EH (cell line): ENCODE measurements at places on chromosomes 1 and 21.
A peak's percentile ranks its signal among the peaks of the same experiment; 100 is the strongest.

GRCh38 chr1:222234351-222234750 lies 313.6 kb downstream of the HHIPL2 start:
- DNase-seq, result no peak

- no peak for DNase-seq
Measured at GRCh38 chr1:993379-993995, 6.4 kb downstream of the HES4 start.

DNA sequence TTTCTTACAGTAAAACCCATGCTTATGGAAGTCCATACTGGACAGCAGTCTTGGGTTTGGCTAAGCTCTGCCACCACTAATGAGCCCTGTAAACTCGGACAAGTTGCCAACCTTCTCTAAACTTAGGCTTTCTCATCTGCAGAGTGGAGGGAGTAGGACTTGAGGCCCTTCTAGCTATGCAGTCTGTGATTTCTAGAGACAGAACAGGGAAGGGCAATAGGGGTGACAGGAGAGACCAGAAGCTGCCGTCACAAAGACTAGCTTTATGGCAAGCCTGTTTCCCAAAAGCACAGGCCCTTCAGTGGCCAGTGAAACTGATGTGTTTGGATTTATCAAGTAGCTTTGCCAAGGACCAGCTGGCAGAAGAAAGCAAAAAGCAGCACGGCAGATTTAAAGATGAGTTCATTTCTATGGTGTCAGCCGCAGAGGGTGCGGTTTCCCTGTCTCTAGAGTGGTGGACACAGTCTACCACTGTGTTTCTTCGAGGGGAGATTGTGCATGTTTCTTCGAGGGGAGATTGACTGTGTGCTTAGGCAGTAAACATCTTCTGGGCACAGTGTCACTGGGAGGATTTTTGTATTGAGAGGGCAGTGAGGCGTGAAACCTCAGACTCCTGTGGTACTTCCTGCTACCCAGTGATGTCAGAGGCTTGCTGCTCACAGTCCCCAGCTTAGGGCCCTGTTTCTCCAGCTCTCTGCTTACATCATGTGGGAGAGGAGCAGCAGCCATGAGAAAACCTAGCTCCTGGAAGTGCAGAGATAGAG lies 119.0 kb downstream of the ROR1 start:
- peak; percentile 5 for DNase-seq

- peak; percentile 35 for DNase-seq
Measured at GRCh38 chr21:34282223-34282622, 81.6 kb upstream of the KCNE2 start.

DNA sequence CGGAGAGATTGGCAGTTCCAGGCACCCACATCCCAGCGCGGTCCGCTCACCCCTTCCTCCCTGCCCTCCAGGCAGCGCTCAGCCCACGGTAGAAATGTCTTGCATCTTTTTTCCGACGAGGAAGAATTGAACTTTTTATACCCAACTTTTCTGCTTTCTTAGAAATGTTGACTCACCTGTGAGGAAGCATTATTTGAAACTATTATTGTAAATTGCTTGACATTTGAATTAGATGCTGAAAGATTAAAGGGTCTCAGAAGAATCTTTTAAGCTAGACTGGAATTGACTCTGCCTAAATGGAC lies 912 bp upstream of the SIPA1L2 start:
- no peak for DNase-seq

DNA sequence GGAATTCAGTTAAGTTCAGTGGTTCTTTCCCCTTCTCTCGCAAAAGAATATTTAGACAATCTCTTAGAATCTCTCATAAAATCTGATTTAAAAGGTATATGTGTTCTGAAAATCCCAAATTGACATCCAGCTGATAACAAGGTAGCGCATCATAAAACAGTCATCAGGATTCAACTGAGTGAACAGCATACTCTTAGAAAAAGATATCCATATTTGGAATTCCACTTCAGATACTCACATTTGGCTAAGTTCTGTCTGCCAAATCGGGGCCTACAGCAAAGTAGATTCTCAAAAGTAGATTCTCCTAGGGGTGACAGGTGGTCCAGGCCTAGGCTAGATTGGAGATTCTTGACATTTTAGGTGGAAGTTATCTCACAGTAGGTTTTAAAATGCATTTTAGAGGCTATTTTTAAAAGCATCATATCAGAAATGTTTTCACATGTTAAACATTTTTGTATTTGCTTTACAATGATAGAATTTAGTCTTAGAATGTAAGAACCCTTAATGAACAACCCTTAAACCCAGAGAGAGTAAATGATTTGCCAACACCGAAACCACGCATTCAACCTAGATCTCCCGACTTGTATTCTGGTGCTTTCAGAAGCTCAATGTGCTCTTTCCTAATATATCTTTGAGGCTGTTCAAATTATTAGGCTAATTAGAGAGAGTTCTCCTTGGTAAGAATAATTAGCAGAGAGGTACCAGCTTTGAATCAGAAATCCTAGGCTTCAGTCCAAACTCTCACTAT lies 318.9 kb downstream of the LMO4 start:
- DNase-seq, result peak; percentile 3

- DNase-seq, result peak; percentile 74
Measured at GRCh38 chr21:34845521-34846451, 177.0 kb downstream of the CLIC6 start.
